ENCODE measurements at places on chromosomes 4 and X. TPM values are rescaled to one million over a fixed set of nuclear protein-coding genes. Genes with fewer than 3 reads are reported as not detected.

KIAA1210 gene
- 0.02 TPM for total RNA-seq

WAS gene
- not detected for total RNA-seq

- DNase-seq, result peak; percentile 72
Measured at GRCh38 chrX:149950681-149951080, 12.4 kb upstream of the EOLA2 start.

GRCh38 chr4:83040269-83040668, 5.3 kb downstream of the COPS4 start:
- DNase-seq, result no peak

- peak; percentile 90 for DNase-seq
Measured at GRCh38 chr4:85498068-85498733, 23.3 kb downstream of the ARHGAP24 start.

MAGEA8 gene
- not detected for total RNA-seq

SASH3 gene
- total RNA-seq, result not detected

Data from M059J (cell line).